ENCODE measurements at places on chromosomes 12 and 14.

- no peak for DNase-seq
Measured at GRCh38 chr14:70082394-70082793, 106.4 kb downstream of the SLC8A3 start.

DNA sequence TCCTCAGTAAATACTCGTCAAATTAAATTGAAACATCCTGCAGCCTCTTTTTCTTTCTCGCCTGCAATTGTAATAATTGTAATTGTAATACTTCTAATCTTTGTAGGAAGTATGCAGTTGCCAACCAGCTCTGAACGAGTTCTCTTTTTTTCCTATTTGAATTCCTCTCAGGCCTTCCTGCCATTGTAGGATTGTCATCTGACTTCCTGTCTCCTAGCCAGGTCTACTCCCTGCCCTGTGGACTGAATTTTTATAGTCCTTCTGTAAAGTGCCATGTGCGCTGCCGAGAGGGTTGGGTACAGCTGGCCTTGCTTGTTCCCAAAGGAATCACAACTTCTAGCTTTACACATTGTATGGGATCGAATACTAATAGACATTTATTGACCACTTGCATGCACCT is 183.3 kb downstream of the SSPN start:
- no peak for DNase-seq

DNA sequence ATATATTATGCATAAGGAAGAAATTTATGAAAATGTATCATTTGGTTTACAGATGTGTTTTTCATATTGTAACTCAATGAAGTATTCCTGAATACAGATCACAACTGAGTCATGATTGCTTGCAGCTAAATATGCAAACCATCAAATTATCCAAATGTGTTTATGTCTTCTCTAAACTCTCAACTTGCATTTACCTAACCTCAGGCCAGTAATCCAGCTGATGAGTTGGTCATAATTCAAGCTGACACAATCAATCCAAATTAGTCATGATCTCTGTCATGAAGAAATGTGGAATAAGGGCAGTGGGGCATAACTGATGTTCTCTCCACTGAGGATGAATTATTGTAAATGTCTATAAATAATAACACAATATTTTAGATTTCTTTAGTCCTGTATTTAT is 104.8 kb upstream of the CNTN1 start:
- no peak for DNase-seq

GRCh38 chr14:98955741-98956070 is 316.3 kb downstream of the BCL11B start:
- DNase-seq, result no peak

DNA sequence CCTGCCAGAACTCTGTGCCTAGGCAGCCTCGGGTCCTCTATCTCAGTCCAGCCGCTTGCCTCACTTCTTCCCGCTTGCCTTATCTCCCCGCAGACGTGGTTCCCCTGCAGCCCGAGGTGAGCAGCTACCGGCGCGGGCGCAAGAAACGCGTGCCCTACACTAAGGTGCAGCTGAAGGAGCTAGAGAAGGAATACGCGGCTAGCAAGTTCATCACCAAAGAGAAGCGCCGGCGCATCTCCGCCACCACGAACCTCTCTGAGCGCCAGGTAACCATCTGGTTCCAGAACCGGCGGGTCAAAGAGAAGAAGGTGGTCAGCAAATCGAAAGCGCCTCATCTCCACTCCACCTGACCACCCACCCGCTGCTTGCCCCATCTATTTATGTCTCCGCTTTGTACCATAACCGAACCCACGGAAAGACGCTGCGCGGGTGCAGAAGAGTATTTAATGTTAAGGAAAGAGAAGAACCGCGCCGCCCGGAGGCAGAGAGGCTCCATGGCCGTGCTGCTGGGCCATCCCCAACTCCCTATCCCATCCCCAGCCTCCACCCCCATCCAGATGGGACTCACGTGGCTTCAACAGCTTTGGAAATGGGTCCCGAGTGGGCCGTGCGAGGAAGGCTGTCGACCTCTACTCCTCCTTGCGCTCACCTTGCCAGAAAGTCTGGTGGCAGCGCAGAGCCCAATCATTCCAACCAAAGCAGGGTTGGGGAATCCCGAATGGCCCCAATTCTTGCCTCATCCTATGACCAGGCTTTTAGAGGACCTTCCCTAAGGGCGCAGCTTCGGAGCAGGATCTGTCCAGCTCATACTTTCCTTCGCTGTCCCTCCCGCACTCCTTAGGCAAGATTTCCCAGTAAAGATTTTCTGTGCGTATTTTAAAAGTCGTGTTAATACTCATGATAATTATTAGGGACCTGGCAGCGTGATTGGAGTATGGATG is 6.5 kb downstream of the HOXC13 start:
- no peak for DNase-seq

DNA sequence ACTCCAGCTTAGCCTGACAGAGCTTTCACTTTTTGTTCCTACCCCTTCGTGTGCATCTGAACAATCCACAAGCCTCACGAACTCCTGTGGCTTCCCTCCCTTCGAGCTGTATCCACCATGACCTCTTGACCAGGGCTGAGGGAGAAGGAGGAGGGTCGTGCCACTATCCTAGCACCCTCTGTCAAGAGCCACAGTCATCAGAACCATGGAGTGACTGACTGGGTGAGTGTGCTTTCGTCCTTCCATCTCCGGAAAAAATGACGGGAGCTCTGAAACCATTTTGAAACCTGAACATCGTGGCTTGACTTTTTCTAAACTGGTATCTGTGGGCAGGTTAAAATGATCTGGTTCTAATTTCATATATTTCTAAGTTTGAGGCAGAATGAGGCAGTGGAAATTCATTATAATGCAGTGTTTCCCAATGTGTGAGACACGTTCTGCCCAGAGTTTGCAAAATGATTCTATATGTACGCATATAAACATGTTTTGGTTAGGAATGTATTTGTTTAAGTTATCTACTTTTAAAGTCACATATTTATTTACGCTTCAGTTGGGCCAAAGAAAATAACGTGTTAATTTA is 27.0 kb downstream of the IL26 start:
- no peak for DNase-seq

- no peak for DNase-seq
Measured at GRCh38 chr14:77325746-77326094, 4.9 kb downstream of the GSTZ1 start.

GRCh38 chr12:7188562-7189397 is 706 bp upstream of the PEX5 start:
- DNase-seq, result peak; percentile 46

DNA sequence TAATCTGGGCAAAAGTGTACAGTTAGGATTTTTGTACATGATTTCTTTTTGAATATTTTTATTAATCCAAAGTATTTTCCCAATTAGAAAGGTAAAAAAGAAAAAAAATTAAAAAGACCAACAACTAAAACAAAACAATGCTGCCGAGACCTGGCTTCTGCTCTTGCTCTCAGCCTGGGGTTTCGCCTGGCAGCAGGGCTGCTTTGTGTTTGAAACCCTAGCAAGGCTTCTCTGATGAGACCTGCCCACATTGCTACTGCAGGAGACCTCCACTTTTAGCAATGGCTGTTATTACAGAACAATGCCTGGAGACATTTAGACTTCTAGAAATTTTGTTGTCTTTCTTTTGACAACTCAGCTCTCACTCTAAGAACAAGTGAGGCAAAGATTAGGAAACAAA is 1153.0 kb upstream of the TMEM132C start:
- no peak for DNase-seq

GRCh38 chr12:75892731-75893408 is 138.7 kb downstream of the PHLDA1 start:
- DNase-seq, result no peak

- DNase-seq, result no peak
Measured at GRCh38 chr14:105012171-105012985, 8.5 kb downstream of the CDCA4 start.

DNA sequence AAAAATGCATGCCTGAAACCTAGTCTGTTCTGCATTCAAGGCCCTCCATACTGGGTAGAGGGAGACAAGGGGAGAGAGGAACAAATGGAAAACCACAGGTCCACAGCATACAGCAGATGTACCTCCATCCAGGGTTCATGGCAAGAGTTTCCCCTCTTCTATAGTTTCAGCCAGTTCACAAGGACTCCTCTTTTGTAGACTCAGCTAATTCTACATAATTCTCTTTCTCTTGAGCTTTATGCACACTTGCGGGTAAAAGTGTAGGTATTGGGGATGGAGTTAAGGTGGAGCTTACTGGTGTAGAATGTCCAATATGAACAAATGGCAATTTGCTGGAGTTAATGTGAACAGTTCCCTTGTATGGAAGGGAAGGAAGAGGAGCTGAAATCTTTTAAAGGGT is 23.4 kb downstream of the G2E3 start:
- DNase-seq, result no peak

- DNase-seq, result no peak
Measured at GRCh38 chr12:49825360-49825970, 2.7 kb downstream of the NCKAP5L start.

GRCh38 chr12:39959031-39959430 is 146.8 kb downstream of the SLC2A13 start:
- no peak for DNase-seq

GRCh38 chr12:42790761-42791151 is 201.2 kb upstream of the PRICKLE1 start:
- DNase-seq, result no peak

DNA sequence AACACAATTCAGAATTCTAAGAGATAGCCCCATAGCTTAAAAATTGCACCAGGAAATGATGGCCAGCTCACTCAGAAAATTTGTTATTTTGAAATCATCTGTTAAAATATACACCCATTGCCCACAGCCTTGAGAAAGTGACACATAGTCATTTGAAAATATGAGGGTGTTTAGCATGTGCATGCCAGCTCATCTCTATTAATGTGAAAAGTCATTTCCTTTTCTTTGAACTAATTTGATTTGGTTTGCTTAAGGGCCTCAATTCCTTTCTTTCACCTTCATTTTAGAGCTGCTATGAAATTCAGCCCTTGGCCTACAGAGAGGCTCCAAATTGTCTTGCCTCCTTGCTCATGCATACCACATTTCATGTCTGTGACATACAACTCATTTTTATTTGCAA is 241.4 kb downstream of the PHLDA1 start:
- DNase-seq, result no peak

DNA sequence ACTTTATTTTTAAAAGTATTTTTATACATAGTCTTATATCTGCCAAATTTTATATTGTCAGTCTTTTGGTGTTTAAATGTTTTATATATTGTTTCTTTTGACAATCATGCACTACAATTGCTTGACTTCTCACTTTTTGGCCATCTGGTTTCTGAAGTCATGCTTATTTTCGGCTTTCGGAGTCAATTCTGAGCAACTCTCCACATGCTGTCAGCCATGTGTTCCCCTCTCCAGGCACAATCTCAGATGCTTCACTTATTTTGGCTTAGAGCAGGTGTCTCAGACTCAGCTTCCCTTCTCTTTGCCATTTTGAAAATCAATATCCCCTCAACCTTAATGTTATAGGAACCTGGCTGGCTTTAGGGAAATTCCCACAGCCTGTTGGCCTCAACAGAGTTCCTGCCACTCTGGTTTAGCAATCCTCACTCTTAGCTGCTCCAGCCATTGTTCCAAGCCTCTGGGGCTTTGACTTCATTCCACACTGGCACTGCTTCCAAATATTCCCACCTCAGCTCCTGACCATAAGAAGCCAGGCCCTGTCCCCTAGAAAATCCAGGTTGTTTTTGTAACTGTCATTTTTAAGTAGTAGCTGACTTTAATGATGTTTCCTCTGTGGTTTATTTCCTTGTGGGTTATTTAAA is 125.5 kb upstream of the FAR2 start:
- DNase-seq, result no peak

DNA sequence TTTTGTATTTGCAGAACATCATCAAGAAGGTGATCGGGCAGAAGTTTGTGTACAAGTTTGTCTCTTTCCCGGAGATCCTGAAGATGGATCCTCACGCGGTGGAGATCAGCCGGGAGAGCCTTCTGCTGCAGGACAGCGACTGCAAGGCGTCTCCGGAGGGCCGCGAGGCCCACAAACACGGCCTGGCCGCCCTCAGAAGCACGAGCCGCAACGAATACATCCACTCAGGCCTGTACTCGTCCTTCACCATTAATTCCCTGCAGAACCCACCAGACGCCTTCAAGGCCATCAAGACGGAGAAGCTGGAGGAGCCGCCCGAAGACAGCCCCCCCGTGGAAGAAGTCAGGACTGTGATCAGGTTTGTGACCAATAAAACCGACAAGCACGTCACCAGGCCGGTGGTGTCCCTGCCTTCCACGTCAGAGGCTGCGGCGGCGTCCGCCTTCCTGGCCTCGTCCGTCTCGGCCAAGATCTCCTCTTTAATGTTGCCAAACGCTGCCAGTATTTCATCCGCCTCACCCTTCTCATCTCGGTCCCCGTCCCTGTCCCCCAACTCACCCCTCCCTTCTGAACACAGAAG is 52.8 kb downstream of the ELK3 start:
- DNase-seq, result no peak

DNA sequence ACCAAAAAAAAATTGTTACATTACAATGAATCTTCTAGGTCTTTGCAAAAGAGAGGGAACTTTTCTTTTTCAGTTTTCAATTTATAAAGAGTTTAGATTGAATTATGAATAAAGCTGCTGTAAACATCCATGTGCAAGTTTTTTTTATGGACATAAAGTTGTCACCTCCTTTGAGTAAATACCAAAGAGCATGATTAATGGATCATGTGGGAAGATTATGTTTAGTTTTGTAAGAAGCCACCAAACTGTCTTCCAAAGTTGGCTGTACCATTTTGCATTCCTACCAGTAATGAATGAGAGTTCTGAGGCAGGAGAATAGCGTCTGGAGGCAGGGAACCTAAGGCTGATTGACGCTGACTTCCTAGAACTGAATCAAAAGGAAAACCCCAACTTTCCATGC is 30.2 kb downstream of the LEMD3 start:
- no peak for DNase-seq

- no peak for DNase-seq
Measured at GRCh38 chr14:99015833-99016232, 256.2 kb downstream of the BCL11B start.

- no peak for DNase-seq
Measured at GRCh38 chr14:46571970-46572369, 79.6 kb downstream of the RPL10L start.

DNA sequence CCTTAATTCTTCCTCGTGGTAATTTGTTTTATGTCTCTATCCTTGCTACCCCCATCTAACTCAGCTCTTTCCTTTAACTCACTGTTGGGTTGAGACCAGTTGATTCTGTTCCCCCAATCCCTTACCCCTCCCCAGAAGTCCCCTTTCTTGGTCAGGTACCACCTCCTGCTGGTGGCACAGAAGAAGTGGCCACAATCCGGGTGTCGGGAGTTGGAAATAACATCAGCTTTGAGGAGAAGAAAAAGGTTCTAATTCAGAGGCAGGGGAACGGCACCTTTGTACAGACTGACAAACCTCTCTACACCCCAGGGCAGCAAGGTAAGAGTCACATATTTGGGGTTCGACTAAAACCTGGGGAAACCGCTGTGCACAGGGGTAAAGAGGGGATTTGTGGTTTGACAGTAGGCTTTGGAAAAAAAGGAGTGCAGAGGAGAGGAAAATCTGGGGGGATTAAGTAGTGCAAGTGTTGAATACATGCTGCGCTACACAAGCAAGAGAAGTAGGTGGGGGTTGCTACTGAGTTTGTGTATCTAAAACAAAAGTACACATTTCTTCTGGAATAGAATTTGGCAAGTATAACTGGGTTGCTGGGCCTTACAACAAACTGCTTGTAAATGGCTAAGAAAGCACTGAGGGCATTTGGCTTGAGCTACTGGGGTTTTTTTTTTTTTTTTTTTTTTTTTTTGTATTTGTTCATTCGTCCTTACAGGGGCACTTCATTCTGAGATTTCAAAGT is 1.3 kb downstream of the A2ML1 start:
- no peak for DNase-seq

Measured in activated T-helper 2 cell treated with anti-CD3 and anti-CD28 coated beads, Interferon-gamma antibody, Interleukin-2, Interleukin-4, amounts not matched to agents 10 μg/mL and 5 μg/mL and 100 μg/mL, durations not matched to agents 14 hours and 24 hours and 36 hours (primary cell).